ENCODE measurements at places on chromosomes 4 and X.

GRCh38 chrX:150041208-150041607, 102.9 kb upstream of the EOLA2 start:
- DNase-seq: no peak

- no peak for DNase-seq
Observed at GRCh38 chr4:18439311-18439710, 417.8 kb upstream of the LCORL start.

GRCh38 chrX:39427906-39428305, 626.6 kb downstream of the MID1IP1 start:
- no peak for DNase-seq

GRCh38 chrX:56798339-56798711, 69.3 kb downstream of the NBDY start:
- no peak for DNase-seq

GRCh38 chrX:115939070-115939469, 231.5 kb upstream of the AGTR2 start:
- DNase-seq: no peak

- no peak for DNase-seq
Observed at GRCh38 chr4:101083131-101083530, 264.2 kb downstream of the PPP3CA start.

DNA sequence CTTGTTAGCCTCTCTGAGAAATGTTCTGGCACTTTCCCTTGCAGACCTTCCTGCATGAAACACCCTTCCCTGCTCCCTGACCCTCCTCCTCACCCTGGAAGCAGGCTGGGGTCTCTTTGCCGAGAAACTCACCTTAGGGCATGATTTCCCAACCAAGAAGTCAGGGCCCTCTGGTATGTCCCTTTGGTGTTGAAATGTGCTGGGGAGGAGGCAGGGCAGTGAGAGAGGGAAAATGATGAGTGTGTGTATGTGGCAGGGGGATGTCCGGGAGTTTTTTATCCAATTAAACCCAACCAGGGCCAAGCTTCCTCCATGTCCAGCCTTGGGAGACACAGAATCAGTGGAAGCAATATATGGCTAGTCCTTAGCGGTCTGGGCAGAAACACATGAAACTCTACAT, 5.1 kb downstream of the ELF4 start:
- DNase-seq: no peak

DNA sequence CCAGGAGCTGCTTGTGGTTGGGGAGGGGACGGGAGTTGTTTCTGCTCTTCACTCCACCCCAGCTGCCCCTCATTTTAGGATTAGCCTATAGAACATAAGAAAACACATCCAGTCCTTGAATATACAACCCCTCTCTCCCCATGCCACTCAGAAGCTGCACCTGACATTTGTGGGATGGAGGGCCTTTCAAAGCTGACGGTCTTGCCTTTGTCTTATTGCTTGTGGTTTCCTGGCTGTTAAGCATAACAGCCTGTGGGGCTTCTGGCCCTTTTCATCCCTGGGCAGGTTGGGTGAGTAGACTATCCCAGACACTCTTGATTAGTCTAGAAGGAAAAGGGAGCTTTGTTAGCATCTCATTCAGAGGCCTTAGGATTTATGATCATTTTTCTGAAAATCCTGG, 407.6 kb upstream of the BOD1L1 start:
- DNase-seq: no peak

GRCh38 chrX:66676990-66677389, 38.1 kb upstream of the EDA2R start:
- no peak for DNase-seq

- DNase-seq: no peak
Observed at GRCh38 chrX:47560179-47560933, 649 bp upstream of the ARAF start.

DNA sequence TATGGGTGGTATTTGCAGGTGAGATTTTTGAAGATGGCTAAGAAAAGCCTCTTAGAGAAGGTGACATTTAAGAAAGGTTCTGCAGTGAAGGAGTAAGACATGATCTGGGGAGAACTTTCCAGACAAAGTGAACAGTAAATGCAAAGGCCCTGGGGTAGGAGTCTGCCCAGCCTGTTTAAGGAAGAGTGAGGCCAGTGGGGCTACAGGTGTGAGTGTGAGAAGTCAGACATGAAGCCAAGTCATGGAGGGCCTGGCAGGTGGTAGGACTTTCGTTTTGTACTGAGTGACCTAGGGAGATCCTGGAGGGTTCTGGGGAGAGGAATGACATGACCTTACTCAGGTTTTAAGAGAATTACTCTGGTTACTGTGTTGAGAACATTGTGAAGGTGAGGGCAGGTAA, 21.5 kb downstream of the COQ2 start:
- DNase-seq: no peak
